ENCODE measurements at places on chromosomes 11 and 22.

DNA sequence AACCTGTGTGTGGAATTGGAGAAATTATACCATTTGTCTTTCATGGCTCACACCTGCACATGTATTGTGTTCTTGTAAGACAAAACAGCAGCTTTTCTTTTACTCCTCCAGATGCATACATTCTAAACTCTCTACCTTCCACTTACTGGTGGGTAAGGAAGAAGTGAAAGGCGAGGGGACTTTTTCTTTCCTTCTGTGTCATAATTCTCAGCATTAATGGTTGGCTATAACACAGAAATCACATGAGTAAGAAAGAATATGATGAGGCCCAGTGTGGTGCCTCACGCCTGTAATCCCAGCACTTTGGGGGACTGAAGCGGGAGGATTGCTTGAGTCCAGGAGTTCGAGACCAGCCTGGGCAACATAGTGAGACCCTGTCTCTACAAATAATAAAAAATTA is 57.8 kb upstream of the SHANK2 start:
- no peak for DNase-seq

GRCh38 chr11:71933141-71933933 is 4.5 kb downstream of the RNF121 start:
- peak; percentile 9 for DNase-seq

DNA sequence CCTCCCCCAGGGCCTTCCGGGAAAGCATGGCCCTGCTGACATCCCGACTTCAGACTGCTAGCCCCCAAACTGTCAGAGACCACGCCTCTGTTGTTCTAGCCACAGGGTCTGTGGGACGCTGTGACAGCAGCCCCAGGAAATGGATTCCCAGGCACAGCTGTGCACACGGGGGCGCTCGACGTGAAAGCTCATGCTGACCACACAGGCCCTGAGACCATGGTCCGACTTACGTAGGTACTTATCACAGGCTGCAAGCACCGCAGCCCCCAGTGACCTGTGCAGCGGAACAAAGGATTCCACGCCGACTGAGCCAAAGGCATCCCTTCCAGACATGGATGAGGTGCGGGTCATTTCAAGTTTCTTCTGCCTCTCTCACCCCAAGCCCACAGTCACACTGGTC is 150.6 kb downstream of the CTTN start:
- DNase-seq, result no peak

DNA sequence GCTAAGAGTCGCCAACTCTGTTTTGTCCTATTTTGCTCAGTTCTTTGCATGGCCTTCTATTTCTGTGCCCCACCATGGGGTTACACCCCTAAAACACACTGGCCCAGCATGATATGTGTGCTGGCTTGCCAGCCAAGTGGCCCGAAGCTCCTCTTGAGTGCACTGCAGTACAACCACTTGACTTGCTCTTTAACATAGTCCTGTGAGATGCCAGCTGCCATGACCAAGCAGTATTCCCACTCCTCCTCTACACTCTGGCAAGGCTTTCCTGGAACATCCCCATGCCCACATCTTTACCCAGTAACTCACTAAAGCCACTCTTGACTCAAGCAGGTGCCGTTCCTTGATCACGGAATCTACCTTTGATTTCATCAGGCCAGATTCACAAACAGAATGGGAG is 102.9 kb upstream of the GAL start:
- peak; percentile 93 for DNase-seq

GRCh38 chr11:97732011-97732632 is 1288.6 kb upstream of the CNTN5 start:
- no peak for DNase-seq

GRCh38 chr11:11640152-11640551 is 18.3 kb upstream of the GALNT18 start:
- DNase-seq, result no peak

DNA sequence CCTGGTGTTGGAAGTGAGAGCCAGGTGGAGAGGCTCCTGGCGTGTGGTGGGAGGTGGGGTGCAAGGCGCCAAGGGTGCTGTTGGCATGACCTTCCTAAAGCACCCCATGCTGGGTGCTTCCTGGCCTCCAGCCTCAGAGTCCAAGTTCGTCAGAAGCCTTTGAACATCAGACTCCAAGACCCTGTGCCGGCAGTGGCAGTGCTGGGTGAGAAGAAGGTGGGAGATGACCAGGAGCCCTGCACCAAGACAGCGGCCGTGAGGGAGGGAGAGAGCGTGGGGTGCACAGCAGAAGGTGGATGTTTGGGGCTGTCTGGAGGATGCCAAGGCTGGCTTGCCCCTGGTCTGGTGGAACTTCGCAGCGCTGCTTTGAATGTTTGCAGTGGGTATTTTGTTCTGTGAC is 29.7 kb upstream of the PARVB start:
- no peak for DNase-seq

DNA sequence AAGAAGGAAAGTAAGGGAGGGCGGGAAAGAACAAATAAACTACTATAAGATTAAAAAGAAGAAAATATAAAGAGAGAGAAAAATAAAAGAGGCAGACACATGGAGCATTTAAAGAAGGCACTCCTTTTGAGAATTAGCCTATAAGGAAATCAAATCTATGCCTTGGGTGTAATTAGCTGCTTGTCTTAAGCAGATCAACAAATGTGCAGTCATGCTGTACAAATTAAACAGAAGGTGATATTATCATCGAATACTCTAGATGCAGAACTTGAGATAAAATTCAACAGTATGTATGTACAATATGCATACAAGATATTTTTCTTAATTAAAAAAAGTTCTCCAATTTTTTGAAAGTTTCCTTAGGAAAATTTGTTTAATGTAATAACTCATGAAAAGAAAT is 623.0 kb upstream of the CHORDC1 start:
- DNase-seq, result no peak

- no peak for DNase-seq
Observed at GRCh38 chr22:45608763-45609180, 62.9 kb upstream of the ATXN10 start.
